ENCODE measurements at places on chromosomes 7 and 10.

- no peak for DNase-seq
These were observed 21.6 kb upstream of the OTUD1 start for GRCh38 chr10:23417254-23417653.

GRCh38 chr7:158085741-158086695 is 501.6 kb downstream of the PTPRN2 start:
- no peak for DNase-seq

GRCh38 chr7:2172311-2173188 is 60.2 kb downstream of the MAD1L1 start:
- DNase-seq, result no peak

DNA sequence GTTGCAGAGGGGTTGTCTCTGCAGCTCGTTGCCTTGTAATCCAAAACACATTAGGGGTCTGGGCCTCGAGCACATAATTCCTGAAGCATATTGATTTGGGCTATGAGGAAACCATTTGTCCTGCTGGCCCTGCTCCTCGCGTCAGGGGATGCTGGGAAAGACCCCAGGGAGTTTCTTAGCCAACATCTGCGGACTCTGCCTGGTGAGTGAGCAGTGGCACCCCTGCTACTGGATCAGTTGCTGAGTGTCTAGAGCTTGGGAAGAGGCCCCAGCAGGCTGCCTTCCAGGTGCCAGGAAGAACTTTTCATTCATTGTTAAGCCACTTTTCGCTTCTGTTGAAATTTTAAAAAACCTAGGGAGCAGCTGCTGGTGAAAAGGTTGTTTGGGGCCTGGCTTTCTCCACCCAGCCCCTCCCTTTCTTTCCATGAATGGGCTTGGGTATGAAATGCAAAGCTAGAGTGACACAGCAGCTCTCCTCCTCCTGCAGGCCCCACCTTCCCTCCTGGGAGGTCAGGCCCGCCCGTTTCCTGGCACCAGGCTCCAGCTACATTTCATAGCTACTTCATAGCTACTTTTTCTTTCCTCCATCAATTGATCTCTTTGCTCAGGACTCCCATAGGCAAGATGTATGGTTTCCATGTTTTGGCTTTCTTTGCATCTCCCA is 26.8 kb downstream of the TACR2 start:
- DNase-seq, result peak; percentile 8

GRCh38 chr10:59706851-59707797 is 2.5 kb downstream of the SLC16A9 start:
- no peak for DNase-seq

GRCh38 chr7:148911626-148912025 is 27.5 kb upstream of the EZH2 start:
- peak; percentile 80 for DNase-seq

DNA sequence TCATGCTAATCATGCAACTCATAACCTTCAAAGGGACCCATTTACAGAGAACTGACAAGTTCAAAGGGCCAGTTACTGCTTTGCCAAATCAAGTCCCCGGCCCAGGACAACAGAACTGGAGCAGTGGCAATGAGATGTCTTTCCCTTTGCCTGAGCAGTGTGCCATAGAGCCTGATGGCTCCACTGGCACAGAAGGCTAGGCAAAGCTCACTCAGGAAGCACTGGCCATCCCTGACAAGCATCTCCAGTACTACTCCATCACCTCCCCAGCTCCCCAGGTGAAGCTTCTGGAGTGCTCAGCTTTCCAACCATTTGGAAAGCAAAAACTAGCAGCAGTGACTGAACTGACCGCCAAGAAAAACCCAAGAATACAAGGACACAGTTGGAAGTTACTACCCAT is 108.3 kb downstream of the SGMS1 start:
- DNase-seq, result no peak

Measured in SW480 (cell line).